ENCODE measurements at places on chromosomes 4 and X.
A peak's percentile ranks its signal among the peaks of the same experiment; 100 is the strongest.

- no peak for DNase-seq
Observed at GRCh38 chrX:49273181-49273727, 3.7 kb downstream of the PPP1R3F start.

DNA sequence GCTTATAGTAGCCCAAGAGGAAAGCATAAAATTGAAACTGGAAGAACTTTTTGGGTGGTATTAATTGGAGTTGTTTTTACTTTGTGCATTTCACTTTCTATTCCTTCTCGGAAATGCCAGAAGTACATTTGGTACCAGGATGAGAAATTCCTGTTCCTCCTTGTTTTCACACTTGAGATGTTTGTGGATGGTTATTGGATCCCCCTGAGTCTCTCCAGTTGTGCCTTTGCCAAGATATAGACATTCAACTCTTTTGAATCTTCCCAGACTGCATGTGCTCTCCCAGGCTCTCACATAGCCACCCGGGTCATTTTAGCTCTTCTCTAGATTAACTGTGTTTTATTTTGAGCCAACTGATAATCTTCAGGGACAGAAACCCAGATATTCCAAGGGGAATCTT, 120.5 kb downstream of the AFF1 start:
- DNase-seq, result no peak

DNA sequence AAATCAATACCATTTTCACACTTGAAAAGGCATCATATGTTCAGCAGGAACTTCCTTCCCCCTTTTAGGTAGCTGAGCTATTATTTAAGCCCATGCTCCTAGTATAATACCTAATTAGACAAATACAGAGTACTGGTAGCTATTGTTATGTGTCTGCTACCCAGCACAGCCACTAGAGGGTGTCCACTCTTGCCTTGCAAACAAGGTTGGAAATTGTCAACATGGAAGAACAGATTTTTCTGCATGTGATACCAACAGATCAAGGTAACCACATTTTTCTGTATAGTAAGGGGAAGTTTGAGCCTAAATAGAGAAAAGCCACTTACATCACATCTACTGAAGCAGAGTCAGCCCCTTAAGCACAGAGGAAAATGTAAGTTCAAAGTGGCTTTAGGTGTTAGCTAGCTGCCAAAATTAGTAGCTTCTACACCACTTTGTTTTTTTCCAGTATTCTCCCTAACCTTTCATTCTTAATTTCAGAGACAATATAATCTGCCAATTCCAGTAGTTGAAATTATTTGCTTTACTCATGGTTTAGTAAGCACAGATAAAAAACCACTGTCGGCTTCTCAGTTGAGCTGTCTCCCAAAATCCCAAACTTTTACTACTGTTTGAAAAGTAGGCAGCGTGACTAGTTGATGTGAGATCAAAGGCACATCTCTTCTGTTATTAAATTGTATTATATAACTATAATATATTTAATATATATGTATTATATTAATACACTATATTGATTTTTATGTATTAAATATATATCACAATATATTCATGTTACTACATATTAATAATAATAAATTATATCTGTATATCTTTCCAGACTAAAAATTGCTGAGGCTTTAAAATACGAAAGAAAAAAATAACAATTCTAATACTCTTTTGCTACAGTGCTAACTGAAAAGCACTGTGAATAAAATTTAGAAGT, 38.2 kb downstream of the EDNRA start:
- no peak for DNase-seq

DNA sequence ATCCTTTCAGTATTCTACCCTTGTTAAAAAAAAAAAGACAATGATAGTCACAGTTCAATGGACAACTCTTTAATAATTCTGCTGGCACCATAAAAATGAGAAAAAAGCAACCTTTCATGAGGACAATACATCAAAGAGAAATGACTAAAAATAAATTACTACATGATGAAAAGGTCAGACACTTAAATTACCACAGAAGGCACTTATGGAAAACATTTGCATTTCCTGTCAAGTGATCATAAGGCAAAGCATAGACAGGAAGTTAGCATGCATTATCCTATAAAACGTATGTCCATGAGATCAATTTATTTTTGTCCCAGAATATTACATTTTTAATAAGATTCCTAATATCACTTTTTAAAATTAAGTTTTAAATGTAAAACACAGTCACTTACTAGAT, 303.8 kb downstream of the SPOCK3 start:
- no peak for DNase-seq

- DNase-seq, result no peak
Observed at GRCh38 chrX:698206-698605, 67.6 kb downstream of the SHOX start.

DNA sequence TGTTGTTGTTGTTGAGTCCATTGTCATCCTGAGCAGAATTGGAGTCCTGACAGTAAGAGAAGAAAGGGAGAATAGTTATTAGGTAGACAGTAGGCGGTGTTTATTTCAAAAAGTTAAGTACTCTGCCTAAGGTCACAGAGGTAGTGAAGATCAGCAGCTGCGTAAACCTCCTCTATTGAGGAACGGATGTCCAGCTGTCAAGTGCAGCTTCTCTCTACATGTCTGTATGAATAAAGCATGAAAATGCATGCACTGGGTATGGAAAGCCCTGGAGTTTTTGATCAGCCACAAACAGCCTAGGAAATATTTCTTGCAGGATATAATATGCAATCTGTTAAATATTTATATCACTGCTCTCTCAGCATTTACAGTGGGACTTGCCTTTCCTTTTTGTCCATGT, 109.4 kb upstream of the CBLL2 start:
- DNase-seq, result no peak

DNA sequence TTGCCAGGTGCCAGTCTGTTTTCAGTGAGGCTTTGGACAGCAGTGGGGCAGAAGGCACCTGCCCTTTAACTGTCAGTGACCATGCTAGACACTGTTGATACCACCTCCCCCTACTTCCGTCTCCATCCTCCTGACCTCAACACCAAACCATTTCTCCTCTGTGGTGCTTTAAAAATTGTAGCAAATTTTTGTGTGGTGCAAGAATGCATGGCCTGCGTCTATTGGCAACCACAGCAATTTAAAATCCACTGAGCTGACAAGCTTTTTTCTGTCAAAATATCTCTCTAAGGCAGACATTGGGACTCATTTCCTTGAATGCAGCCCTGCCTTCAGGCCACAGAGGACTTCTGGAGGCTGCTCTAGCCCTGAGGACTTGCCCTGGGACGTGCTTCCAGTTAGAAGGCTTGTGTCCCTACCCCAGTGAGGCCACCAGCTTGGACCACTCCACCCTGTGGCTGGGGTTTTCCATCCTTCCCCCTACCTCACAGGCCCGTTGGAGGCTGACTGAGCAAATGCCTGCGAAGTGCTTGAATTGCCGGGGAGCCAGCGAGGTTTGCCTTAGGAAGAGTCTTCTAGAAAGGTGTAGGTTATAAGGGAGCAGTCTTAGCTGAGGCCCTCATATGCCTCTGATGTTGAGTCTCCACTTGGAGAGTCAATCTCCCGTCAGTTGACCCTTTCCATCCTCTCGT, 6.9 kb downstream of the PRRG3 start:
- DNase-seq, result no peak

GRCh38 chr4:75321484-75321883, 192.7 kb downstream of the RCHY1 start:
- DNase-seq, result no peak

- peak; percentile 4 for DNase-seq
Observed at GRCh38 chr4:17324386-17324830, 187.5 kb downstream of the QDPR start.

DNA sequence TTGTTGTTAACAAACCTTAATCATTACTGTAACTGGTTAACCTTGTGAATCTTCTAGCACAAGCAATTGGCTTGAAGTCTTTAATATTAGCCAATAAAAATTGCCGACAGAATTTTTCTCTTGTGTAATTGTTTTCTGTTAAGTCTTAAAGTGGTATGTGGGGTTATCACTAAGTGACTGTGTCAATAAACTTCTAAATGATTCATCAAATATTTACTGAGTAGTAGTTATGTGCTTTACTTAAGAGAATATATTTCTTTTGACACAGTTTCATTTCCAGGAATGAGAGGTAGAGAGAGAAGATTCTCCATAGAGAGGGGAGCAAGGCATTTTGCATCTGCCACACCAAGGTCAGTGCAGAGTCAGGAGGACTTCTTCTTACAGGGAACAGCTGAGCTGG, 2361.6 kb upstream of the AGA start:
- DNase-seq, result no peak

- no peak for DNase-seq
Observed at GRCh38 chr4:20890761-20891160, 190.5 kb downstream of the PACRGL start.

DNA sequence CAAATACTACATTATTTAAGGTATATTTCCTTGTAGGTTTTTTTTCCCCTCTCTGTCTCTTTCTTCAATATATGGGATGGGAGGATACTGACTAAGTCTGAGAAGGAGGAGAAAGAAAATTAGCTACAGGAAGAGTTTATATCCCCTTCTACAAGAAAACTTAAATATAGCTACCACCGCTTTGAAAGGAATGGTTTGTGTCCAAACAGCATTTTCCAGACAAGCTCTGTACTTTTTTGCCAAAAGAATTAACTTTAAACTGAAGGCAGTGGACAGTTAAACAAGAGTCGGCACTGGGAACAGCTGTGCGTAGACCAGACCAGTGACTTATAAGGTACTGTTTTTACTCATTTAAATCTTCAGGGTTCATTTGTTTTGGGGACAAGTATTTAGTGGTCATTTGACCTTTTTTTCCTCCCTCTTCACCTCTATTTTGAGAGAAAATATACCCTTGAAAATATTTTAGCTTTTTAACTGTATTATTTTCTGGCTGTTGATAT, 303.7 kb downstream of the ARHGAP24 start:
- no peak for DNase-seq

DNA sequence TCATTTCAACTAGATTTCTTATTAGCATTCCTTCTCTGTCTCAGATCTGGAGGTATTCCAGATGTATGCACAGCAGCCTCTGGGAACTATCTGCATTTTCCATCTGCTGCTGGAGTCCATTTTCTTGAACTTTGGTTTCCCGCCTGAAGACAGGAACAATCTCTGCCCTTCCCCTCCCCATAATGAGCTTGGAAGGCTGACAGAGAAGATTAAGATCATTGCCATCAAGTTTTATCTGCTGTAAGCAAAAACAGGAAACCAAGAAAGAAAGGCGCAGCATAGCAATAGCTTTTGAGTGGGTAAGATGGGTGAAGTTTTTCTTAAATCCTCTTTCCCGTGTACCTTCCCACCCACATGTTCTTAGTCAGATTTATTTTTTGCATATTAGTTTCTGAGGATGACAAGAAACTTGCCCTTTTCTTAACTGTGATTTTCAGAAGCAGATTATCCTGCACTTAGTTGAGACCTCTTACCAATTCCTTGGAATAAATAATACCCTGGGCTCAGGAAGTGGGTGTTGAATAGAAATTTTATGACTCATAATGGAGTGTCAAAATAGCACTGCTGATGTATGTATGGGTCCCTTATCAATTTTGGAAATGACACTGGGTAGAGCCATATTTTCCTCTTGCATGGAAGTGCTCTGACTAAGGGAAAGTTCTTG, 78.3 kb downstream of the CT47B1 start:
- DNase-seq, result no peak

- DNase-seq, result no peak
Observed at GRCh38 chr4:148852092-148852699, 410.0 kb upstream of the NR3C2 start.

GRCh38 chr4:84317513-84317912, 181.6 kb downstream of the NKX6-1 start:
- no peak for DNase-seq

DNA sequence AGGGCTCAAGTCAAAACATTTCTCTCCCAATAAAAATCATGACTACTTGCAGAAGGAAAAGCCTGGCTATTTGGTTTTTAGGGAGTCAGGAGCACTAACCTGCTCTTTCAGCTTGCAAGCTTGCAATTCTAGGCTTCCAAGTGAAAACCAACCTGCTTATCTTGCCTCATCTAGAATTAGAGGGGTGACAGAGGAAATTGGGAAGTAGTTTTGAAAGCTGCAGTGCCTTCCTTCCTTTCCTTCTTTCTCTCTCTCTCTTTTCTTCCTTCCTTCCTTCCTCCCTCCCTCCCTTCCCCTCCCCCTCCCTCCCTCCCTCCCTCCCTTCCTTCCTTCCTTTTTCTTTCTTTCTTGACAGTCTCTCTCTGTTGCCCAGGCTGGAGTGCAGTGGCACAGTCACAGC, 417.5 kb downstream of the KCNIP4 start:
- DNase-seq, result no peak

DNA sequence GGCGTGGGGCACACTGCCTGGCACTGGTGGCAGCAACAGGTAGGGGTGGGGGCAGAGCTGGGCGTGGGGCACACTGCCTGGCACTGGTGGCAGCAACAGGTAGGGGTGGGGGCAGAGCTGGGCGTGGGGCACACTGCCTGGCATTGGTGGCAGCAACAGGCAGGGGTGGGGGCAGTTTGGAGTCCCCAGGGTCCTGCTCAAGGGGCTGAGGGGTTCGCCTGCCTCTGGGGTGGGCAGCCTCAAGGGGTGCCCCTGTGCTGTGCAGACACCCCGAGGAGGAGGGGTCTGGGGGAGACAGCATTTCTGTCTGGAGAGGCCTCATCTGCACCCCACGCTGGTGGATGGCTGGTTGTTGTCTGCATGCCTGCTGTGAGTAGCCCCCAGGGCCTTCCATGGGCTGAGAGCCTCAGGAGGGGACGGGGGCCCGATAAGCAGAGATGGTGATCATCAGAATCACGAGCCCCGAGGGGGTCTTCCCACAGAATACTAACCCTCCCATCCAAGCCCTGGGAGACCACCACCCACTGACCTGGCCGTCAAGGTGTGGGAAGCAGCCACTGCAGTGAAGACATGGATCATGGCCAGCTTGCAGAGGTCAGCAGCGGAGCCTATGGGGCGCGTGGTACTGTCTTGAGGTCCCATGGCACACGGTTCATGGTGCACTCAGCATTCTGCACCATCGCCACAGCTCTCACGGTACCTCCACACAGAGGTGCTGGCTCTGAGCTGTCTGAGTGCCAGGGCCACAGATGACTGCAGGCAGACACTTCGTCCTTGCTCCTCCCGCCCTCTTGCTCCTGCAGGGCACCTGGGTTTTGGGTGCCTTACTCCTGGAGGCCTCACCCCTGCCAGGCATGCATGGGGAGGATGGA, 21.5 kb downstream of the NAT8L start:
- DNase-seq, result no peak
